ENCODE measurements at places on chromosomes 12 and 14.
A peak's percentile ranks its signal among the peaks of the same experiment; 100 is the strongest.

DNA sequence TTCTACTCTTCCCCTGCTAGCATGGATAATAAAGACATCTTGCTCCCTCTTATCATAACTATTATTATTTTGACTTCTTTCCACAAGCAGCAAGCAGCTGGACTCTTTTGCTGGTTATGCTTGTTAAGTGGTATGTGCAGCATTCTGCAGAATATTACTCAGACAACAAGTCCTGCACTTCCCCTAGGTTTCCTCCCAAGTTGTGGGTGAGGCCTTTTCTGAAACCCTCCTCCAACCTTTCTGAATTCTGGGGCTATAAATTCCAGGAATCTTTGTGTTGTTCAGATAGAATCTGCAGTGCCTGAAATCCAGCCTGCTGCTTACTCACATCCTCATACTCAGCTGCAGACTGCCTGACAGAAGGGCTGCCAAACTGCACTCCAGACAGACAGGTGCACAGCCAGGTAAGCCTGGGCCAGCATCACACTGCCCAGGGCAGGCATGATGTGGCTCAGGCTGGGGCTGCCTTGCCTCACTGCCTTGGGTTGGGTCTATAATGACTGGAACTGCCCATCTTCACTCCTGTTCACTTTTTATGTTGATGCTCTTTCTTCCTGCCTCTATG is 6.2 kb upstream of the DHRS2 start:
- DNase-seq: peak; percentile 39

DNA sequence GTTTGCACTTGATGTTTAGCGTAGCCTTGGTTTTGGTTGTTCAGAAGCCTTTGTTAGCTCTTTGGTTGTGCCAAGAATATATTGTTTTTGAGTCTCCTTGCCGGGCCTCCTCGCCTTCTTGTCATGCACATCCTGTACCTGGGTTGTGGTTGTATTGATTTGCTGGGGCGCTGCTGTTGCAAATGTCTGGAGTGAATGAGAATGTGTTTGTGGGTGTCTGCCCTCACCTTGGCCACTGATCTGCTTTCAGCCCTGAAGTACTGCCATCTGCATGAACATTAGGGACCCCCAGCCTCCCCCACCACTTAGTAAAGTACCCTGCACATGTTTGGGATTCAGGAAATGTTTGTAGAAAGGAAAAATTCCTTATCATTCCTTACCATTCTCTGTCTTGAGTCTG is 16.5 kb downstream of the PRKCH start:
- no peak for DNase-seq

DNA sequence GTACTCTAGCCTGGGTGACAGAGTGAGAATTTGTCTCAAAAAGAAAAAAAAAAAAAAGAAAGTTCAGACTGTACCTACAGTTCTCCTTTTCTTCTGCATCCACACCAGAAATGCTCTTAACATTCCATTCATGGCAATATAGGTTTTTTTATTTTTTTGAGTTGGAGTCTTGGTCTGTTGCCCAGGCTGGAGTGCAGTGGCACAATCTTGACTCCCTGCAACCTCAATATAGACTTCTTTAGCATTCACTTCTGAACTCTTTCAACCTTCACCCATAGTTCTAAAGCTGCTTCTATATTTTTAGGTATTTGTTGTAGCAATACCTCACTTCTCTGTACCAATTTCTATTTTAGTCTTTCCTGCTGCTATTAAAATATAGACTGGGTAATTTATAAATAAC is 1095.7 kb downstream of the FLRT2 start:
- DNase-seq: no peak

- peak; percentile 42 for DNase-seq
These were observed 244.4 kb upstream of the GARIN2 start for GRCh38 chr14:66944872-66945271.

DNA sequence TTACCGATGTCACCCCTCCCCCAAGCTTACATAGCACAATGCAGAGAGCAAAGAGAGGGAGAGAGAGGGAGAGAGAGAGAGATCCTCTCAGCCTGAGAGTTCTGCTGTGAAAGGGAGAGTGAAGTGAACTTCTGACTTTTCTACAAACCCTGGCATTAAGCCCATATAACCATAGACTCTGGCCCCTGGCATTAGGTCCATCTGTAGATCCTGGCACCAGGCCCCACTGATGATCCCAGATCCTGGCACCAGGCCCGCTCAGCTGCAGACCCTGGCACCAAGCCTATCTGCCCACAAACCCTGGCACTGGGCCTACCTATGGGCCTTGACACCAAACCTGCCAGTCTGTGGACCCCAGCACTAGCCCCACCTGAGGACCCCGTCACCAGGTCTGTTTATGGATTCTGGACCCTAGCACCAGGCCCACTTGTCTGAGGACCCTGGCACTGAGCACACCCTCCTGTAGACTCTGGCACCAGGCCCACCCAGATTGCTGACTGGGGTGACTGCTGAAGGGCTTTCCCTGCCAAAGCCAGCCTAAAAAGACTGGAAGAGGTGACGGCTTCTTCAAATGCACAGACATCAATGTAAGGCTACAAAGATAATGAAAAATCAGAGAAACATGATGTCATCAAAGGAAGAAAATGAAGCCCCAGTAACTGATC is 14.5 kb upstream of the KRT83 start:
- DNase-seq: no peak

- DNase-seq: peak; percentile 71
These were observed 178.9 kb upstream of the BCL2L14 start for GRCh38 chr12:11891754-11892386.

DNA sequence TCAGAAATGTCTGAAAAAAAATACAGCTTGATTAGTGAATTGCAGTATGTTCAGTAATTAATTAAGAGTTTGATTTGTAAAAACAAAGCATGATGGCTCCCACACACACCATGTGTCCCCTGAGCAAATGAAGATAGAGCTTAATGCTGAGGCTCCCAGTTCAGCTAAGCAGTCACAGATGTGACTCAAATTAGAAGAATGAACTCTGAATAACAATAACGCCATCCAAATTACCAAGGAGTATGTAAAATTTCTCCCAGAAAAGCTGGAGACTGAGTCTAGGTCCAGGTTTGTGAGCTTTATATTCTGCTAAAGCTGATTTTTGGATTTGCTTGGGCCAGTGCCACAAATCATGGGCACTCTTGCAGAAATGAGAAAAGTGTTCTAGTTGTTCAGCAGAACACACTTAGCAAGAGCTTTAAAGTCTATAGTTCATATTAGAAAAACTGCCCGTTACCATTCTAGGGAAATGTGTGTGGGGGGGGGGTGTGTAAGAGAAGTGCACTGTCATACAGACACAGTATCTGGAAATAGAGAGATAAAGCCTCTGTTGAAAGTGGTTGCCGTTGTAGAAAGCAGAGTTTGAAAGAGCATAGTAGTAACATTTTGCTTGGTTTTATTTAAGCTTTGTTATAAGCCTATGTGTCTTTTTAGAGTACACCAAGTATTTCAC is 253.1 kb downstream of the BCAT1 start:
- no peak for DNase-seq

DNA sequence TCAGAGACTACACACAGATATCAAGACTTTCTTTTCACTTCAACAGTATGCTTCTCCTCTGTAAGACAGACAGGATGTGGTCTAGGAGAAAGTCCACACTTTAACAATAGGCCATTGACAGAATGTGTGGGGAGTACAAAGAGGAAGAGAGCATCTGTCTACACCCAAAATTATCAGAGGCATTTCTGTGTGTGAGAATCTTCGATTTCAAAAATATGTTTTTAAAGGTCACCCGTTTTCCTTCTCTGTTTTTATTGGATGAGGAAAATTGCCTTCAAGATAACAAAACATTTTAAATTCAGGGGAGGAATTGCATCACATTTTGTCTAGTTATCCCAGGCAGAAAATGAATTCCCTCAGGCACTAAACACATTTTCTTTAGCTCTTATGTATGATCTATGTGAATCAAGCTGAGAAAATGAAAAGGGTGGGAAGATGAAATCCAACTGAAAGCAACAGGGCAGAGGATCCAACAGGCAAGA is 16.4 kb downstream of the NAV3 start:
- peak; percentile 54 for DNase-seq

GRCh38 chr12:104060791-104061190 is 3.5 kb upstream of the HCFC2 start:
- peak; percentile 80 for DNase-seq

GRCh38 chr12:72076558-72076915 is 137.9 kb downstream of the TPH2 start:
- DNase-seq: no peak

DNA sequence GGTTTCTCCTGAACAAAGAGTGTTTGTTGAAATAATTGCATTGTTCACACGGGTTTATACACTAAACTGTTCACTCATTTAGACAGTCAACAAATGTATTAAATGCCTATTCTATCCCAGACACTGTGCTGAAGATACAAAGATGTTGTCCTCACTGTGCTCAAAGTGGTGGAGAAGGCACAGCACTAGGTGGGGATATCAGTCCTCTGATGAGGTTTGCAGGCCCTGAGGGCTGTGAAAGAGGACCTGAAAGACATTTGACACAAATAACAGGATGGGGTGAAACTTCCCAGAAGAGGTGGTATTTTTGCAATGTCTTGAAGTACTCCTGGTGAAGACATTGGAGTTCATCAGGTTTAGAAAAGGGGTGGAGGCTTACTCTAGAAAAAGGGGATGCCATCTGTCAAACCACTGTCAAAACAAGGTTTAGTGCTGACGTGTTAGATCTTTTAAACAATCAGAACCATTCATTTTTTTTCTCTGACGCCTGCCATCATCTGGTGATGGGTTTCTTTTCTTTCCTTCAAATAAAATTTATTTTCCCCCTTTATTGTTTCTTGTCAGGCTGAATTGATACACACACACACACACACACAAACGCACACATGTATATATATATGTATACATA is 69.5 kb downstream of the ACSS3 start:
- DNase-seq: peak; percentile 78

DNA sequence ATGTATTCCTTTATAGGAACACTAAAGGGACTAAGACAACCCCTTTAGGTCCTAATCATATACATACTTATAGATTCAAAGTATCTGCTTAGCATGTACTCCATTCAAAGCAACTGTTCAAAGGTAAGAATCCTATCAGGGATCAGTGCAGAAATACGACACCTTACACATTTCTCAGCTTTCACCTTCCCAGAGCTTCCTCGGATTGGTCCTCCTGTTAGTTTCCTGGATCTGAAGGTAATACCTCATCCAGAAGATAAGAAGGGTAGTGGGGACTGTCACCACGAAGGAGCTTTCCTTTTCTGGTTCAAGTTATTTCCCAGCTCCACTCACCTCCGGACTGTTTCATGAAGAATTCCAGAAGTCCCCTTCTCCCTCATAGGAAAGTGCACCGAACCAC is 38.0 kb downstream of the RCOR1 start:
- no peak for DNase-seq
